HCT116 (cell line): ENCODE measurements at places on chromosomes 6 and 20. TPM values are rescaled to one million over a fixed set of nuclear protein-coding genes. Genes with fewer than 3 reads are reported as not detected.

FLRT3 gene
- 1.5 TPM for total RNA-seq

LGSN gene
- total RNA-seq: 0.30 TPM

ENPP5 gene
- 4.5 TPM for total RNA-seq

SCRT2 gene
- not detected for total RNA-seq

ADGRF4 gene
- not detected for total RNA-seq

BTN1A1 gene
- total RNA-seq: 0.32 TPM

CCM2L gene
- 1.4 TPM for total RNA-seq

TINAG gene
- not detected for total RNA-seq

RAET1E gene
- total RNA-seq: 3.9 TPM

RBBP8NL gene
- total RNA-seq: 0.59 TPM

MCCD1 gene
- not detected for total RNA-seq

DCDC2 gene
- total RNA-seq: 0.17 TPM
